ENCODE measurements at places on chromosomes 7 and 10.

- no peak for DNase-seq
Measured at GRCh38 chr10:132654121-132654571, 116.6 kb downstream of the INPP5A start.

DNA sequence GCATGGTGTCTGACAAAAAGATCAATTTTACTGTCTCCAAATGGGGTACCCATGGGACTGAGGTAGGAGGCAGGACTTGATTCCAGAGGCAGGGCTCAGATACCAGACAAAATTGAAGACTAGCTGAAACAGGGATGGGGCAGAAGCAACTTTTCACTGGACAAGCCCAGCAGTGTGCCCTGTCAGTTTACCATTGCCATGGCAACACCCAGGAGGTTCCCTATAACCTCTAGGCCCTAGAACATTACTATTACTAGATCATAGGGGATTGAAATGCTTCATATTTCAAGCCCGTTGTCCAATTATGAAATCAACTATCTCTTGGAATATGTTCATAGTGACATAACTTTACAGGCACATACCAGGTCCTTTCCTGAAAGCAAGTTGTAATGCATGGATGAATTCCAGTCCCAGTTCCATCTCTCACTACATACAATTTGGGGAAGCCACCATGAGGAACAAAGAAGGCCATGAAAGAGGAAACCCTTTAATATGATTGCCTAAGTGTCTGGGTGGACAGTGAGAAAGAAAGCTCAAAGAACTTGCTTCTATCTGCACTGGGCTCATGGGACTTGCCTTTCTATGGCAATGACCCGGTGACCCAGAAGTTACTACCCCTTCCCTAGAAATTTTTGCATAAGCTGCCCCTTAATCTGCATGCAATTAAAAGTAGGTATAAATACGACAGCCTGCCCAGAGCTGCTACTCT lies 557.9 kb downstream of the KCNMA1 start:
- no peak for DNase-seq

DNA sequence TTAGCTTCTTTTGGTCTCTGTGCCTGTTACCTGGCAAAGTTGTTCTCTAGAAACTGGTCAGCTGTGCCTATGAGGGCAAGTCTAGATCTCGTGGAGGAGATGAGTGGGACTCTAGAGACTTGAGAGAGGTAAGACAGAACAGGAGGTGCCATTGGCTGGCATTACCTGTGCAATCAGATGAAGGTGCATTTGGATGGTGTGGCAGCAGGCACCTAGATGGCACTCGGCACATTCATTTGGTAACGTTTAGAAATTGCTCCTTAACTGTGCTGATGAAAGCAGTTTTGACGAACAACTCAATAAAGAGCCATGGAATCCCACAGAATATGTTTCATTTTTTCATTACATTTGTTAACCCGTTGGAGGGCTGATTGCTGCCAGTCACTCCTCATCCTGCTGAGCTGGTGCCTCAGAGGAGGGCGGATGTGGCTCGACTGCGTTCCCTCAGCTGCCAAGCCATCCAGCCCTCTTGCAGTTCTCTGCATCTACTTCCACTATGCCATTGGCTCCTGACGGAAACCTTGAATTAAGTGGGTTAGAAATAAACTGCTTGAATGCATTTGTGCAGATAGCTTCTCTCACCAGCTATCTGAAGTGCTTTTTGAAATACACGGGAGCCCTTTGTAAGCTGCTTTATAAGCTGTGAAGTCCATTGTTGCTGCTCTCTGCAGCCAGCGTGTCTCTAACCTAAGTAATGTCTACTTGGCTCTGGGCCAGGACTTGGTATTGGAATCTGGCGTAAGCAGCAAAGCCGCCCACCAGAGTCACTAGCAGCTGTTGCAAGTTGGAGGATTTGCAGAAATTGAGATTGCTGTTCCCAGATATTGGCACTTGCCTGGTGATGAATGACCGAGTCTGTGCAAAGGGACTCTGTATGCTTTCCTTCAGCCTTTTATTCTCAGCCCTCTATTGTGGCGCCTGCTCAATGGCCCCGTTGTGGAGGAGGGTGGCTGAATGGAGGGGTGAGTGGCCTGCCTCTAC lies 87.4 kb downstream of the LRRC4 start:
- DNase-seq = no peak

- DNase-seq = no peak
Measured at GRCh38 chr7:47379629-47380324, 202.1 kb downstream of the TNS3 start.

DNA sequence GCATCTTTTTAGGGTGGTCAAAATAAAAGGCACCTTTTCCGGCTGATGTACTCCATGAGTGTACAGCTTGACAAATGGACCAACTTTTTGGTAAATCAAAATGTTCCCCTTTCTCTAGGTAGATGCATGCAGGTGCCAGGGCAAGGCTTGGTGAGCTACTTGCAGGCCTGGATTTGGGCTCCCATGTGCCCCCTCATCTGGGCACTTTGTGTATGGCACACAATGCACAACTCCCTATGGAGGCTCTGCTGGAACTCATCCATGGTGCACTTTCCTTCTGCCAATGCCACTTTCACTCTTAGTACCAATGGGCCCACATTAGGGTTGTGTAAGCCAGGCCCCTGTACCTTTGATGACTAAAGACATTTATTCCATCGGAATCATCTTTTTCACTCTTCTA lies 300.8 kb downstream of the SDHAF3 start:
- no peak for DNase-seq

DNA sequence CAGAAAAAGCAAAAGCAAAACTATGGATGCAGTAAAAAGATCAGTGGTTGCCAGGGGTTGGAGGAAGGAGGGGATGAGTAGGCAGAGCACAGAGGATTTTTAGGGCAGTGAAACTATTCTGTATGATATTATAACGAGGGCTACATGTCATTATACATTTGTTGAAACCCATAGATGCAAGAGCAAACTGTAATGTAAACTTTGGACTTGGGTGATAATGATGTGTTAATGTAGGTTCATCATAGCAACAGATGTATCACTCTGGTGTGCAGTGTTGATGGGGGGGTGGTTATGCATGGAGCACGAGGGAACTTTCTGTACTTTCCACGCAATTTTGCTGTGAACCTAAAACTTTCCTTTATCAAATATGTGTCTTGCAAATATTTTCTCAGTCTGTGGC lies 23.2 kb downstream of the SLK start:
- no peak for DNase-seq

DNA sequence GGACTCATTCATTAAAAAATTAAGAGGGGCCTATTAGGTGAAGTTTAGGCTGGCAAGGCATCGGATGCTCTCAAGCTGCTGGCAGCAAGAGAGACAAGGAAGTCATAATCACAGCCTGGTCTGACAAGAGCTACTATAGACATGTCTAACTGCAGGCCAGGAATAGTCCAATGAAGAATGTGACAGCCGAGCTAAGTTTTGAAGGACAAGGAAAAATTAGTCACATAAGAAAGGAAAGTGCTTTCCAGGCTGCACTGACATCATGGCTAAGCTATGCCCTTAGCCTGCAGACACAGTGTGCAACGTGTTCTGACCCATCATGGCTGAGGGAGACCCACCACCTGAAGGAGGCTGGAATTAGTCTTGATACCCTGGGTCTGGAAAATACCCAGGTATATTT lies 281.1 kb downstream of the PLXNA4 start:
- DNase-seq = no peak

- DNase-seq = no peak
Measured at GRCh38 chr10:80462299-80462980, 8.3 kb downstream of the TSPAN14 start.

DNA sequence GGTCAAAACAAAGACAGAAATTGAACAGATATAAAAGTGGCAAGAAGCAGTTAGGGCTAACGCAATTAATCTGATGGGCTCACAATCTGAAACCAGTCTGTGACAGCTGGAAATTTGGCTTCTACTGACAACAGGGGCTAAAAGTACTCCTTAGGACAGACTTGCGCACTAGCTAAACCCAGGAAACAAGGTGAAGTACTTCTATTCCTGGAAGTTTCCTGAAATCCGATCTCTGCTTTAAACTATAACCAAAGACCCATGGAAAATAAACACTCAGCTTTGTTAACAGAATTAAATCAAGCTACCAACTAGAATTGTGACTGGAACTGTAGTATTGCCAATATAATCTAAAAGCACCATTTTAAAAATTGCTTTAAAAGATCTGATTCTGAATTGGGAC lies 520.2 kb upstream of the ZWINT start:
- DNase-seq = no peak

GRCh38 chr10:47264797-47265281 lies 35.2 kb upstream of the GDF10 start:
- no peak for DNase-seq

GRCh38 chr7:84331616-84332015 lies 137.0 kb upstream of the SEMA3A start:
- no peak for DNase-seq

GRCh38 chr7:74306004-74306729 lies 17.0 kb downstream of the CLIP2 start:
- no peak for DNase-seq

- DNase-seq = no peak
Measured at GRCh38 chr7:135337977-135338550, 104.4 kb downstream of the STRA8 start.

GRCh38 chr10:102869258-102870198 lies at the start of gene AS3MT:
TSS of gene AS3MT (plus strand) at chr10:102869470. CDS start at chr10:102869593, 123 bp downstream.
- DNase-seq = no peak

DNA sequence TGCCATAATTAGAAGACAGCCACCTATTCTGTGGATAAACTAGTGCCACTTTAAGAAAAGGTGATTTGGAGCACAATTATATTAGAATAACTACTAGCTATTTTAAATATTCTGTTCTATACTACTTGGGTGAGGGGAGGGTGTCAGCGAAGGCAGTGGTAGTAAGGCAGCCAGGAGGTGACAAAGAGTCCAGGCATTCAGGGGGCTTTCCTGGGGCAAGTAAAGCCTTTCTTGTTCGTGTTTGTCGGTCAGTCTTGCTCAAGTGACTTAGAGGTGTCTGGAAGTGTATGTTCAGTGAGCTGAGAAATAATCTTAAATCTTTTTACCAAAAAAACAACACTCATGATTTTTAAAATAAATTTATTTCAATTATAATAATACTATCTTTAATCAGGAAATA lies 34.4 kb downstream of the ADD3 start:
- DNase-seq = no peak

DNA sequence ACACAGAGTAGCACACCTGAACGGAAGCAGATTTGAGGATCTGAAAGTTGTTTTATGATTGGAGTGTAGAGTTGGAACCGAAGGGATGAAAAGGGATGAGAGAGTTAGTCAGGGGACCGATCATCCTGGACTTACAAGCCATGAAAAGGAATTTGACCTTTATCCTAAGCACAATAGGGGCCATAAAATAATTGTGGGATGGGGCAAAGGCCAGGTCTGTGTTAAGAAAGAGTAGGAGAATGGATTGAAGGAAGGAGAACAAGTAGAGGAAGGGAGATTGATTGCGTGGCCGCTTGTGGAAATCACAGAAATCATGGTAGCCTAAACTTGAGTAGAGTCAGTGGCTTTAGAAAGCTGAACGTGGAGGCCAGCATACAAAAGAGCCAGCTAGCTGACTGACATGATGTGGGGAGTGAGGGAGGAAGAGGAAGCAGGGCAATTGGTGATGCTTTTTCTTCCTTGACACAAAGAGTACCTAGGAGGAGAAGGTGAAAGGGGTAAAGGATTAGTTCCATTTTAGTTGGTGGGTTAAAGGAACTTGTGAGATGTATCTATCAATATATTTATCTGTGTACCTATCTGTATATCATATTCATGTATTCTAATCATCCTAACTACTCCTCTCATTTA lies 67.1 kb upstream of the RPA3 start:
- DNase-seq = no peak

DNA sequence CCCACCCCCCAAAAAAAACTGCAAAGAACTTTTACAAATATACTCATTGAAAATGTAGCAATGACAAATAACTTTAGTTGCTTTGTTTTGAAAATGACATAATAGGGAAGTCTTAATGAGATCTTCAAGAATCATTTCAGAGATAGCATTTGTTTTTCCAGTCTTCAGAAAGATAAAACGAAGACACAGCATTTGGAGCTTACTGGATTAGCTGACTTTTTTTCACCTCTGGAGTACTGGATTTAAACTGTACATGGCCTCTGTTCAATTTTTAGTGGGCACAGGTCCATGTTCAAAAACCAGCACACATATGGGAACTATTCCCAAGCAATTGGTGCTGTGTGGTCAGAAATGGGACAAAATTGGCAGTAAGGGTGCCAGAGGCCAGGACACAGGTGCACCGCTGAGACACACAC lies 3.9 kb downstream of the RAB11FIP2 start:
- no peak for DNase-seq

- DNase-seq = no peak
Measured at GRCh38 chr10:21860718-21861117, 142.8 kb downstream of the DNAJC1 start.

- no peak for DNase-seq
Measured at GRCh38 chr10:114550756-114551635, 107.1 kb downstream of the ABLIM1 start.

DNA sequence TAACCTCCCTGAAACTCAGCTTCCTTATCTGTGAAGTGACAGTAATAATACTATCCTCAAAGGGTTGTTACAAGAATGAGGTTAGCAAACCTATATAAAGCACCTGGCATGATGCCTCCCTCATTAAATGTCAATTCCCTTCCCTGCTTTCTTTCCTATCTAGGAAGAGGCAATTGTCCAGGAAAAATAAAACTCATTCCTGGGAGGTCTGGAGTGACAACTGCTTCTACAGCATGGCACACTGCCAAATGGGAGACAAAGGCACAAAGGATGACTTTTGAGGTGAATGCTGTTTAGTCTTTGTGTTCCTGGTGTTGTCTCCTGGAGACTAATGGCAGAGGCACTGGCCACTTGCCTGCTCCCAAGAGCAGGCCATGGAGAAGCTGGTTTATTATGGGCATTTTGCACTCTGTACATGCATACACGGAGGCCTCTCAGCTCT lies 32.2 kb upstream of the PDE1C start:
- no peak for DNase-seq

- DNase-seq = no peak
Measured at GRCh38 chr7:47582764-47583738, 1.1 kb upstream of the TNS3 start.

GRCh38 chr10:77946084-77946483 lies 19.5 kb upstream of the DLG5 start:
- no peak for DNase-seq

- DNase-seq = no peak
Measured at GRCh38 chr10:119495021-119495505, 47.5 kb downstream of the RGS10 start.

DNA sequence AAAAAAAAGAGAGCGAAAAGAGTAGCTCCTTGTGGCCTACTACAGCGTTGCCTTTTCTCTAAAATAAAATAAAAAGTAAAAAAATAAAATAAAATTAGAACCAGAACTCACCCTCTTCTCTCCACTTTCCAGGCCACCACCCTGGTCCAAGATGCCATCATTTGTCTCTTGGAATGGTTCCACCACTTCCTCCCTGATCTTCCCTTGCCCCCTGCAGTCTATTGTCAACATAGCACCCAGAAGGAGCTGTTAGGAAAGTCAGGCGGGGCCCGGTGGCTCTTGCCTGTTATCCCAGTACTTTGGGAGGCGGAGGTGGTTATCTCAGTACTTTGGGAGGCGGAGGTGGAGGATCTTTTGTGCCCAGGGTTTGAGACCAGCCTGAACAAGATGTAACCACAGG lies 7.6 kb upstream of the GRID2IP start:
- no peak for DNase-seq

GRCh38 chr10:409408-410040 lies 274.3 kb downstream of the ZMYND11 start:
- DNase-seq = no peak

All from cortex of kidney (tissue), 1 donor.